ENCODE measurements at places on chromosomes 2 and 18.

GRCh38 chr18:65942854-65943253 lies 192.0 kb downstream of the CDH7 start:
- peak; percentile 15 for DNase-seq

DNA sequence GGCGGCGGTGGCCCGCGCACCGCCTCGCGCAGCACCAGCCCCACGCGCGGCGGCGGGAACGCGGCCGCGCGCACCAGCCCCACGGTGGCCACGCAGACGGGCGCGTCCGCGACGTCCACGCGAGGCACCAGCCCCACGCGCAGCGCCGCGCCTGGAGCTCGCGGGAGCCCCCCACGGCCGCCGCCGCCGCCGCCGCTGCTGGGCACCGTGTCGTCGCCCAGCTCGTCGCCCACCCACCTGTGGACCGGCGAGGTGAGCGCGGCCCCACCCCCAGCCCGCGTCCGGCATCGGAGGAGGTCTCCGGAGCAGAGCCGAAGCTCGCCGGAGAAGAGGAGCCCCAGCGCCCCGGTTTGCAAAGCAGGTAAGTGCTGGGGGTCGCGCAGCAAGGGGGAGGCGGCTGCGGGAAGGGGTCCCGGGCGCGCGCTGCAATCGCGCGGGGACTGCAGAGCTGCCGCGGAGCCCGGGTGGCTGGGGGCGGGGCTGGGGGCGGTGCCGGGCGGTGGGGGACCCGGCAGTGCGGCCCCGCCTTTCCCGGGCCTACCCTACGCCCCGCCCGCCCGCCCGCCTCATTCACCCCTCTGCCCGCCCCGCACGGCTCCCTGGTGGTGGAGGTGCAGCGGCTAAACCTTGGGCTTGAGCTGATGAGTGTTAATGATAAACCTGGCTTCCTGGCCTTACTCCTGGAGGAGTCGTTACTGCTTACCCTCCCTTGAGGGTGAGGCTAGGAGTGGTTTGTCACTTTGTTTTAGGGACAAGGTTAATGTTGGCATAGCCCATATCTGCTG lies 851 bp downstream of the FAM117B start:
- peak; percentile 86 for DNase-seq

GRCh38 chr2:88159955-88160415 lies 10.2 kb upstream of the THNSL2 start:
- DNase-seq = peak; percentile 70

GRCh38 chr2:108262036-108262435 lies 22.3 kb downstream of the SULT1C3 start:
- no peak for DNase-seq

GRCh38 chr2:155972916-155973315 lies 359.6 kb downstream of the NR4A2 start:
- no peak for DNase-seq

DNA sequence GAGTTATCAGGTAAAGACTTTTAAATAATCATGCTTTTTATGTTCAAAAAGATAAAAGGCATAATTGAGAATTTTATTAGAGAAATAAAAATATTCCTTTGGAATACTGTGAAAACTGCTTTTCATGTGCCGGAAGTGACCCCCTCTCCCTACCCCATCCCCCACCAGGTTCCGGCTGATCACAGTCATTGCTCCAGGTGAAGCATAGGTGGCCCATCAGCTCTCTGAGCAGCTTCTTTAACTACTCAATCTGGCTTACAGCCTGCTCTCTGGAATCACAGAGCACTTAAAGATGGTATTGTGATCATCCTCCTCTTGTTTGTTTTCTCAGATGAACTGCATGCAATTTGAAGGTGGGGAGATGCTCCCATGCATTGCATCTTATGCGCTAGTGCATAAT lies 257.7 kb downstream of the EN1 start:
- no peak for DNase-seq

DNA sequence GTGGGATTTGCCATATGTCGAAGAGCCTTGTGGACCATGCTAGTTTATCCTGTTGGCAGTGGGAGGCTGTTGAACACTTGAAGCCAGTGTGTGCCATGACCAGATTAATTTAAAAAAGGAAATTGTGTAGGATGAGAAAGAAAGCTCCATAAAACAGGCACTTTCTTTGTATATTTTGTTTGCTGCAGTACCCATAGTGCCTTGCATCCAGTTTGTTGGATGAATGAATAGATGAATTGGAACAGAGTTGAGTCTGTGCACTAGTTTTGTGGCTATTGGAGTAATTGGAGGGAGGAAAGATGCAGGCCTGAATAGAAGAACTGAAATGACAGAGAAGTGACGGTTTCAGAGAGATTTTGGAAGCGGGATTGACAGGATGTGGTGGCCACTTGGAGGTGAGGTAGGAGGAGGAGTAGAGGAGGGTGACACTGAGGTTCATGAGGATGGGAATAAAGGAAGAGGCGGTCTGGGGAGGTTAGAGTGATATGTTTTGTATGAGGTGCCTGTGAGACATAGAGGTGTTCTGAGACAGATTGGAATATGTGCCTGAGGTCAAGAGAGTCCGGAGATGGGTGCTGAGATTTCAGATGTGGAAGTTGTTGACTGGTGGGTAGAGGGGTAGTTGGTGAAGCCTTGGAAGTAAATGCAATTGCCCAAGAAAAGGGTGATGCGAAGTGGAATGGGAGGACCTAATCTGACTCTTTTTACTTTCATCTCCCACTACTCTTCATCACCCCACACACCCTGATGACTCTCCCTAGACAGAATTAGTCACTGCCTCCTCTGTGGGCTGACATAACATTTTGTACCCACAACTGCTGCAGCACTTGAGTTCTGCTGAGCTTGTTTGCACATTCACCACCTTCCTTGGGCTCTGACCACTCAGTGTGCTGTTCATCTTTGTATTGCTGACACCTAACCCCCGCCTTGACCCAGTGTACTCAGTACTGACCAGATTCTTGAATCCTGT lies 5.1 kb downstream of the DGUOK start:
- DNase-seq = peak; percentile 81

DNA sequence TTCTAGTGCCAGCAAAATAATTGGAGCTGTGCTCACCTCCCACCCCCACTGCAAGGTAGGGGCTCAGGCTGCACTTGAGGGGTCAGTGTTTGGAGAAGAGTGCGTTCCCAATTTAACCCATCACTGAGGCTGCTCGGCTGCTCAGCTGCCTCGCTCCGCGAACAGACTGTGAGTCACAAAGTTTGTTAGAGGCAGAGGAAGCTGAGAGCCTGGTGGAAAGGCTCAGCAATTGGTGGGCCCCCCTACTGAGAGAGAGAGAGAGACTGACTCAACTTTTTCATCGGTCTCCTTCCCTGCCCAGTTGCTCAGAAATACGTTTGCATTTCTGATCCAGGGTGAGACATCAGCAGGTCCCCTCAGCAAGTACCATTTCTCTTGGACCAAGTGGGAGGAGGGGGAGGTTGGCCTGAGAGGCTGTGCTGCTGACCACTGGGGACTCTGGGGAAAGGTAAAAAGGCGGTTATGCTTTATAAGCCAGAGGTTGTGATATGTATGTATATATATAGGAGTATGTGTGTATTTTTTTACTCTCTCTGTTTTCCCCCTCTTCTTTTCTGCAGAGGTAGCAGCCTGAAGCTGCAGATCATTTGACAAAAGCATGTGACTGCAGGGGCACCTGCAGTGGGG lies 1.5 kb downstream of the EFR3B start:
- DNase-seq = peak; percentile 37

DNA sequence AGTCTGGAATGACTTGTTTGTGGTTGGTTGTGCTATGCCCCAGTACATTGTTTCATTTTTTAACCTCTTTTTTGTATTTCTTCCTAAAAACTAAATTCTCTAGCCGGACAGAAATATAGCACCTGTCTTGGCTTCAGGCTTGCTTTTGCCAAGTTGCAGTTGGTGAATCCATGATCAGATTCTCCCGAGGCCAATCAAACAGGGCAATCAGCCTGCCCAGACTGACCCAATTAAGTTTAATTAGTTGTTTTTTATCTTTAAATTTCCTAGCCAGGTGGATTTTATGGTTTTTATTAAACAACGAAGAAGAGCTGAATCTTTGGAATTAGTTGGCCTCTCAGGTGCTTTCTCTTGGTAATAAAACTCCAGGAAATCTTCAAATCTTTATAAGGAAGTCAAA lies 162.1 kb downstream of the CPS1 start:
- no peak for DNase-seq

GRCh38 chr2:207311316-207312005 lies 145.7 kb upstream of the KLF7 start:
- DNase-seq = peak; percentile 91

DNA sequence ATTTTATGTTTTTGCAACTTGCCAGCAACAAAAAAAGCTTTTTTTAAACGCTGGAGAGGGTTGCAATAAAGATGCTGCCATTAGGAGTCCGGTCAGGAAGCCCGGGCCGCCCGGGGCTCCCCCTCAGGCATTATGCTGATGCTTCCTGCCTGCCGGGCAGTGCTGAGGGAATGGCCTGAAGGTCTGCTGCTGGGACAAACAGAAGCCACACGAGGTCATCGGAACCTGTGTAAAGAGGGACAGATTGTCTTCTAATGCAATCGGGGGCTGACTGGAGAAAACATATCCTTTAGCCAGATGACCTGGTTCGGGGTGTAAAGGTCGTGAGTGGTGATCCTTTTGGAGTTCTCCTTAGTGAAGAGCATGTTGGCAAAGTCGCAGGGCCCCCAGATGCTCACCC lies 2.3 kb downstream of the IMPA2 start:
- DNase-seq = no peak

DNA sequence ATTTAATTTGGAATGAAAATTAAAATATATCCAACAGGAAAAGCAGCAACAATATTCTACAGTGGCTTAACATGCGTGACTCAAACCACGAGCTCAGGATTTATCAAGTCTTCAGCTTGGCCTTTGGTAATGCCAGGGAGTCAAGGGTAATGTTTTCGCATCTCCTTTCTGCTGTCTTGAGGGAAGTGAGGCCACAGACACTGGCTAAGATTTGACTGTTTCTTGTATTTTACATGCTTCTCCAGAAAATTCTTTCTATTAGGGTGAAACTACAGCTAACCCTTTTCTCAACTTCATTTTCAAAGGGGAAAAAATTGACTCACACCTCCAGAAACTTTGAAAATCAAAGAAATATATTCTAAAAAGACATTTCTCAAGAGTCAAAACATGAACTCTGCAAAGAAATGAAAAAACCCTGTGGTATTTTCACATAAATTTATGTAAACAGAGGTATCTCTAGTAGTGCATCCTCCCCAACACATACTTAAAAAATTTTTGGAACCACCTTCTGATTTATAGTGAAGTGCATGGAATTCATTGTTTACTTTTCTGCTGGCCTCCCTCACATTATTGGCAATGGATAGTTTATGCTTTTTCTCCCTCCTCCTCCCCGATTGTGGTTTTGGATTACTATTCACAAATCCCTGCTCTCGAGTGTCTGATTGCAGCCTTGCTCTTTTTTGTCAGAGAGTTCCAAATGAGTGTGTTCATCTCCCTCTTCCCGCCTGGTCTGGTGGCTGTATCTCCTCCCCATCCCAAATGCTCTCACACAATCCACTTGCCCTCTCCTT lies 48.7 kb downstream of the DPP4 start:
- no peak for DNase-seq

GRCh38 chr2:211401328-211401727 lies 844.9 kb downstream of the CPS1 start:
- peak; percentile 49 for DNase-seq

GRCh38 chr18:36481935-36482334 lies 184.4 kb downstream of the FHOD3 start:
- no peak for DNase-seq

GRCh38 chr2:27014771-27015433 lies 17.9 kb upstream of the TMEM214 start:
- DNase-seq = no peak

- DNase-seq = no peak
These were observed 406.1 kb upstream of the NRP2 start for GRCh38 chr2:205276116-205276777.

GRCh38 chr2:73979021-73979420 lies 5.7 kb upstream of the TET3 start:
- no peak for DNase-seq

DNA sequence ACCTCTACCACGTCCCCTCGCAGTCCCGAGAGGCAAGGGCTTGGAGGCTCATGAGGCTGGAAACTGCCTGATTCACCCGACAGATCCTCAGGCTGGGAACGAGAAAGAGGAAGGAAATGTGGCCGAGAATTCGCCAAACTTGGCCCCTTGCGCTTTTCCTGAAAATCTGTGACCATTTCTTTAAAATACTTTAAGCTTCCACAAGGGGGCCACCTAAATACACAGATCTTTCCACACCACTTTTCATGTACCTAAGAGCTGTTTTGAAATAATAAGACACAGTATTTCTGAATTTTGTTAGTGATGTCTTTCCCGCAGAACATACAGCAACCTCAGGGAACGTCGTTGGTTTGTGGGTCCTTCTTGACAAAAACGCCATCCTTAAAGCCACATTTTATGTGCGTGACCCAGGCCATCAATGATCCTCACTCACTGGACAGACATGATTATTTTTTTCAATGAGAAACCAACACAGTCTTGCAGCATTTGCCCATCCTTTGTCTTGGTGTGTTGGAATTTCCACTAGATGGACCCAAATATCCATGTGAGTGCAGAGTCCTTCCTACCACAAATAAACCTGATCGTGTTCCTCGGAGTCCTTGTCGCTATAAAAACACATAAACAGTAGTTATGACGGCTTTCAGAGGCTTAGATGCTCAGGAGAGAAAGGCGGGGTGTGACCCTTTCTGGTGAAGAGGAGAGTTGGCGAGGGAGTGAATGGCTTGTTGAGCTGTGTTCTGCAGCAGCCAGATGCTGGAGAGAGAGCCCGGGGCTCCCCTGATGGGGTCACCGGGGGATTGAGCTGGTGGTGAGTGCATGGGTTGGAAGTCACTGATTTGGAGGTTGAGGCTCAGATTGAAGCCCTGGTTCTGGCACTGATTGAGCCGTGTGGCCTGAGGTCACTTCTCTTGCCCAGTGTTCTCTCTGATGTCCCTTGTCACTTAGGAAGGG lies 25.0 kb downstream of the DCDC2C start:
- peak; percentile 38 for DNase-seq

- peak; percentile 77 for DNase-seq
These were observed 48.1 kb downstream of the CYRIA start for GRCh38 chr2:16617282-16618266.

DNA sequence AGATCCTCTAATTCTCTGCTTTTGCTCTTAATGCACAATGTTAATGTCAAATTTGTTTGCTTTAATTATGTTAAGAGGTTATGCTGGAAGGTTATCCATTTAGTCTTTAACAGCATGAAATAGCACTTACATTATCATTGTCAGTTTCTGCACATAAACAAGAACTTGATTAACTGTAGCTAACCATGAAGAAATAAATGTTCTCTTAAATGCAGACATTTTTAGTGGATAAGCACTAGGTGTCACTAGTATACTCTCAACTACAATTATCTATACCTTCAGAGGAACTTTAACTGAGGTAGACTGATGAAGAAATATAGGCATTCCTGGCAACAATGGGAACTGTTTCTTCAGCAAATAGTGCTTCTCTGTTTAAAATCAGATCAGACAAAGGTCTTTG lies 178.8 kb upstream of the CHST9 start:
- peak; percentile 50 for DNase-seq

GRCh38 chr2:95265182-95265581 lies 9.1 kb upstream of the PROM2 start:
- no peak for DNase-seq

GRCh38 chr2:163077241-163077640 lies 238.7 kb upstream of the KCNH7 start:
- no peak for DNase-seq

- peak; percentile 31 for DNase-seq
These were observed 344.3 kb upstream of the RAB12 start for GRCh38 chr18:8264861-8265411.

Measured in epithelial cell of esophagus (primary cell).